ENCODE measurements at places on chromosomes 11 and 22.

DNA sequence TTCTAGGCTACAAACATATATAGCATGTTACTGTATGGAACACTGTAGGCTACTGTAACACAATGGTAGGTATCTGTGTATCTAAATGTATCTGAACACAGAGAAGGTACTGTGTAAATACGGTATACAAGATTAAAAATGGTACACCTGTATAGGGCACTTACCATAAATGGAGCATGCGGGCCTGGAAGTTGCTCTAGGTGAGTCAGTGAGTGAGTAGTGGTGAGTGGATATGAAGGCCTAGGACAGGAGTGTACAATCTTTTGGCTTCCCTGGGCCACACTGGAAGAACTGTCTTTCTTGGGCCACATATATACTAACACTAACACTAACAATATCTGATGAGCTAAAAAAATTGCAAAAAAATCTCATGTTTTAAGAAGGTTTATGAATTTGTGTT, 21.4 kb downstream of the RNF141 start:
- no peak for ATAC-seq
- no peaks in the 10 kb centered on the region for H3K27me3 ChIP-seq
- no peak overlapping the region for H3K27ac ChIP-seq
- H3K4me1 ChIP-seq, result no peaks in the 10 kb centered on the region

- H3K36me3 ChIP-seq, result no peaks in the 10 kb centered on the region
- H3K27ac ChIP-seq, result no peak overlapping the region
- H3K4me1 ChIP-seq, result peaks cover 7% of the 10 kb centered on the region
- H3K27me3 ChIP-seq, result no peaks in the 10 kb centered on the region
These were observed 2.0 kb downstream of the GRK2 start for GRCh38 chr11:67268081-67268961.

GRCh38 chr11:1484695-1485503, 1.7 kb downstream of the MOB2 start:
- peak overlapping the region; percentile 57 for H3K4me3 ChIP-seq
- peaks cover 100% of the 10 kb centered on the region for H3K4me1 ChIP-seq
- H3K27ac ChIP-seq, result peak overlapping the region; percentile 96
- H3K27me3 ChIP-seq, result no peaks in the 10 kb centered on the region
- no peak for ATAC-seq

GRCh38 chr11:134074346-134074745, 5.5 kb downstream of the JAM3 start:
- no peak for ATAC-seq
- no peaks in the 10 kb centered on the region for H3K36me3 ChIP-seq
- peak overlapping the region; percentile 18 for H3K27ac ChIP-seq
- H3K4me3 ChIP-seq, result no peak overlapping the region

GRCh38 chr11:87425391-87425790, 387.7 kb downstream of the TMEM135 start:
- no peak overlapping the region for H3K4me3 ChIP-seq
- no peaks in the 10 kb centered on the region for H3K36me3 ChIP-seq
- no peaks in the 10 kb centered on the region for H3K27me3 ChIP-seq
- H3K4me1 ChIP-seq, result no peaks in the 10 kb centered on the region

DNA sequence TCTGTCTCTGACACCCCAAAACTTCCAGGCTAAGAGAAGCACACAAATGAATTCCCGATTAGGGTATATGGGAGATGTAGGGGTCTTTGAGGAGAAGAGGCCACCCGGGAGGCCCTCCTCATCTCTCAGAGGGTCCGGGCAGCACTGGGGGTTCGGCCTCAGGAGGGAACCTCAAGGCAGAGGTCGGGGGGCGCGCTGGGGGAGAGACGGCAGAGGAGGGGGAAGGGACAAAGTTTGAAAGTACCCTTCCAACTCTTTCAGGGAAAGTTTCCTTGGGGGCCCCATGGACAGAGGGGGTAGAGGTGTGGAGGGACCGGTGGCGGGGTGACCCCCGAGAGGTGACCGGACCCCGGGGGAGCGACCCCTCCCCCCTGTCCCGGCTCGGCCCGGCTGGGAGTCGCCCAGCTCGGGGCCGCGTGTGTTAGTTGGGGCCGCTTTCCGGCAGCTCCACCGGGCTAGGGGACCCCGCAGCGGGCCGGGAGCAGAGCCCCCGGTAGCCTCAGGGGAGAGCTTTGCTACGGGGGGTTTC, 3.3 kb upstream of the GCAT start:
- H3K27me3 ChIP-seq, result no peaks in the 10 kb centered on the region
- no peaks in the 10 kb centered on the region for H3K36me3 ChIP-seq
- H3K4me1 ChIP-seq, result peaks cover 70% of the 10 kb centered on the region
- peak overlapping the region; percentile 36 for H3K27ac ChIP-seq
- ATAC-seq, result no peak

DNA sequence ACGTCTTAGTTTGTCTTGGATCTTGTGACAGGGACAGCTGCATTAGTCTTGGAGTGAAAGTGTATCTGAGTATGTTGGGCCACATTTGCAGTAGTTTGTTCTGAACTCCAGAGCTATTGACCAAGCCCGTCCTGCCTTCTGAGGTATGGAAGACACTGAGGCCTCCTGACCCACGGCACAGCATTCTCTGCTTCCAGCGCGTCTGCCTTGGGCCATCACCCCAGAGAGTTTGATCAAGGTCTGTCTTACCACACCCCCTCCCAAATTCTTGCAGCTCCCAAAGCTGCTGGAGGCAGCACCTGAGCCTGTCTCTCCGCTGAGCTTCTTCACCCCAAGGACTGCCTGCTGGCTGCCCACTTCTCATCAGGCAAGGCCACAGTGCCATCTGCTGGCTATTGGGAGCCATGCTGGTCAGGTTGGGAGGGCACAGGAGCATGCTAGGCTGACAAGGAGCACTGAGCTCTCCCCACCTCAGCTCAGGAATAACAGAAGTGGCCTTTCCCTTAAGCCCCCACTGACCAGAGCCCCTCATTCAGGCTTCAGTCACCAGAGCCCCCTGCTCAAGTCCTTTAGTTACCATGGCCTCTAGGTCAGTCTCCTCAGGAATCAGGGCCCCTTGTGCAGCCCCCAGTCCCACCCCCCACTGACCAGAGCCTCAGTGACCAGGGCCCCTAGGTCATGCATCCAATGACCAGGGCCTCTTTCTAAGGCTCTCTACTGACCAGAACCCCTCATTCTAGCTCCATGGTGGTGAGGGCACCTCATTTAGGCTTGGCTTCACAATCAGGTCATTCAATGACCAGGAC, 27.2 kb upstream of the SMPD1 start:
- no peaks in the 10 kb centered on the region for H3K27me3 ChIP-seq
- H3K27ac ChIP-seq, result no peak overlapping the region
- H3K4me3 ChIP-seq, result no peak overlapping the region
- H3K36me3 ChIP-seq, result no peaks in the 10 kb centered on the region
- H3K4me1 ChIP-seq, result peaks cover 11% of the 10 kb centered on the region

DNA sequence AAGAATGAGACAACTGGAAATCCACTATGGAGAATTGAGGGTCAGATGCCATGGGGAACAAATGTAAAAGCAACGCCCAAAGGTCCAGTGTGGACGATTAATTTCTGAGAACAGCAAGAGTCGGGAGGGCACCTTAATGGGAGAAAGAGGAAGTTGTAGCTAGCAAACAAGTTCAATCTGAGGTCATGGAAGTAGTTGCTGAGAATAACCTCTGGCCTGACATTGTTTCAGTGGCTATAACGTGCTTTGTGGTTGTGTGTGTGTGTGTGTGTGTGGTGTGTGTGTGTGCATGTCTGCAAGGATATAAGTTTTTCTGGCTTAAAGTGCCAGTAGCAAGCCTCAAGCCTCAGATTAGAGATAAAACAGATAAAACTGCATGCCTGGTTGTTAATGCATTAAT, 1630.1 kb upstream of the TENM4 start:
- no peak for ATAC-seq
- H3K36me3 ChIP-seq, result no peaks in the 10 kb centered on the region
- no peaks in the 10 kb centered on the region for H3K4me1 ChIP-seq
- H3K4me3 ChIP-seq, result no peak overlapping the region
- H3K27ac ChIP-seq, result no peak overlapping the region
